Right cardiac atrium (tissue), 5 donors: ENCODE measurements at places on chromosomes 1 and 21. TPM values are rescaled to one million over a fixed set of nuclear protein-coding genes. Genes with fewer than 3 reads are reported as not detected.
A peak's percentile ranks its signal among the peaks of the same experiment; 100 is the strongest.

Gene CA14
- 22.6 TPM for total RNA-seq

Gene ASTN1
- 0.28 TPM for total RNA-seq

Gene RASSF5
- total RNA-seq, result 29.0 TPM

Gene MARCKSL1
- total RNA-seq, result 52.2 TPM

Gene CRYBG2
- not detected for total RNA-seq

DNA sequence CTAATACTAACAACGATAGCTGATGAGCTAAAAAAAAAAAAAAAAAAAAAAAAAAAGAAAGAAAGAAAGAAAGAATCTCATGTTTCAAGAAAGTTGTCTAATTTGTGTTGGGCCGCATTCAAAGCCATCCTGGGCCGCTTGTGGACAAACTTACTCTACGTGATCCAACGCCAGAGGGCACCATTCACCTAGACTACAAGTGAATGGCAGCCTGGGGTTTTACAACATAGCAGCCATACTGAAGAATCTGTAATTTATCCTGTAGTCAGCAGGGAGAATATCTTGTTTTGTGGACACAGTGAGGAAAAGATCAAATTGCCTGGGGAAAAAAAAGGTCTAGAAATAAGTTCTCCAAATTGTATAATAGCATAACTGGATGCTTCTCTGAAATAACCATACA is 47.0 kb downstream of the CYP2J2 start:
- peak; percentile 59 for DNase-seq

GRCh38 chr1:228083871-228084278 is 1.4 kb downstream of the ARF1 start:
- peak; percentile 64 for DNase-seq

- no peak for DNase-seq
These were observed 89.6 kb downstream of the PKN2 start for GRCh38 chr1:88773540-88774150.

GRCh38 chr1:109918671-109919070 is 8.0 kb downstream of the CSF1 start:
- no peak for DNase-seq

DNA sequence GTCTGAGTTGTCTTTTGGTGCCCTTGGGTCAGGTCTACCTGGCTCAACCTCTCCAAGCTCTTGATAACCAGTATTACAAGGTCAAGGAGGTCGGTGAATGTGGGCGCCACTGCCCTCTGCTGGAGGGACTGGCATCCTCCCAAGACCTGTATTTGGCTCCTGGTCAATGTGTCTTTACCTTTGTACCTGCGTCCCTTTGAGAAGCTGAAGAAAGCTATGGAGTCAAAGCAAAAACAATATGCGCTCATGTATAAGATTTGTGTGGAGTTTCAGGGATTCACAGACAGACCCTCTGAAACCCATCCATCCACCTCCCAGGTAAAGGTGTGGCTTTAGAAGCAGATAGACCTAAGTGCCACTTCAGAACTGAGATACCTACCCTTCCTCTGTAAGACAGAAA is 61.8 kb upstream of the NBL1 start:
- peak; percentile 75 for DNase-seq

DNA sequence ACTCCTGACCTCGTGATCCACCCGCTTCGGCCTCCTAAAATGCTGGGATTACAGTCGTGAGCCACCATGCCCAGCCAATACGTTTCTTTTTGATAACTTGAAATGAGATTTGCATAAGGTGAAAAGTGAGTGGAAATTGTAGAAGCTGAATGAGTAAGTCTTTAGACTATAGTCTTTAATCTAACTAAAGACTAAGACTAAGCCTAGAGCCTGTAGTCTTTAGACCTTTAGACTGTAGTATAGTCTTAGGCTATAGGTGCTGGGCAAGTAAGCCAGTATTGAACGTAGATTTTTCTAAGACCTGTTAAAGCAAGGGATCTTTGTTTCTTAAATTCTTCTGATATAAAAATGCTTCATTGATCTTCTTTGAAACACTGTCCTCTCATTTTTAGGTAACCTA is 12.1 kb downstream of the PPP2R5A start:
- no peak for DNase-seq

GRCh38 chr1:215407575-215407974 is 159.5 kb upstream of the KCTD3 start:
- DNase-seq, result no peak

GRCh38 chr1:163442895-163443294 is 121.1 kb downstream of the NUF2 start:
- DNase-seq, result no peak

DNA sequence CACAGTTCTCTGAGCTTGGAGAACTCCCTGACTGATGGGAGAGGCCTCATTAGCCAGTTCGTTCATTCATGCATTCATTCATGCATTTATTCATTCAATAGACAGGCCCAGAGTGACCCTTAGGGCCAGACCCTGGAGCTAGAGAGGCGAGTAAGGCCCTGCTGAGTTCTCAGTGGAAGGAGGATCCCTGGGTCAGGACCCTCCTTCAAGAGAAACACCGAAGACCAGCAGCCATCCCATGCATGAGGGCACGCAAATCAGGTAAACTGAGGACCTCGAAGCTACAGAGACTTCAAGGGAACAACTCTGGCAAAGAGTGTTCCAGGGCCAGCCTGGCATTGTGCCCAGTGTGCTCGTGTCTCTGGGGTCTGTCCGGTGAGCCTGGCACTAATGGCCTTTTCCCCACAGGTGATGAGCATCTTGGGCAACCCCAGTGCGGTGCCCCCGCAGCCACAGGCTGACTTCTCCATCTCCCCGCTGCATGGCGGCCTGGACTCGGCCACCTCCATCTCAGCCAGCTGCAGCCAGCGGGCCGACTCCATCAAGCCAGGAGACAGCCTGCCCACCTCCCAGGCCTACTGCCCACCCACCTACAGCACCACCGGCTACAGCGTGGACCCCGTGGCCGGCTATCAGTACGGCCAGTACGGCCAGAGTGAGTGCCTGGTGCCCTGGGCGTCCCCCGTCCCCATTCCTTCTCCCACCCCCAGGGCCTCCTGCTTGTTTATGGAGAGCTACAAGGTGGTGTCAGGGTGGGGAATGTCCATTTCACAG is 104.8 kb downstream of the PAX7 start:
- DNase-seq, result no peak

GRCh38 chr1:103075316-103076000 is 32.9 kb downstream of the COL11A1 start:
- DNase-seq, result no peak
